Activated CD4-positive, alpha-beta T cell treated with anti-CD3 and anti-CD28 coated beads for 24 hours (primary cell): ENCODE measurements at places on chromosomes 11 and 22.

DNA sequence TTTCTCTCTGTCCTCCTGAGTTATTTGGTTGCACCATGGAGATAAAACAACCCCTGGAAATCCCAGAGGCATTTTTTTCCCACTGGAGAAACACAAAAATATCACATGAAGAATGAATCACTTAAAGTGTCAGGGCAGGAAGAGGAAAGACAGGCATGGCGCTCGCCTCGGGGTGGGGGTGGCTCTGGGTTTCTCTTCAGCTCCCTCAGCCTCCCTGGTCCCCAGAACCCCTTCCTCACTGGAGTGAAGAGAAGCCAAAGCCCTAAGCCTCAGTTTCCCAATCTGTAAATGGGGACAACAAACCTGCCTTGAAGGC is 938 bp downstream of the SHISAL1 start:
- DNase-seq, result no peak

DNA sequence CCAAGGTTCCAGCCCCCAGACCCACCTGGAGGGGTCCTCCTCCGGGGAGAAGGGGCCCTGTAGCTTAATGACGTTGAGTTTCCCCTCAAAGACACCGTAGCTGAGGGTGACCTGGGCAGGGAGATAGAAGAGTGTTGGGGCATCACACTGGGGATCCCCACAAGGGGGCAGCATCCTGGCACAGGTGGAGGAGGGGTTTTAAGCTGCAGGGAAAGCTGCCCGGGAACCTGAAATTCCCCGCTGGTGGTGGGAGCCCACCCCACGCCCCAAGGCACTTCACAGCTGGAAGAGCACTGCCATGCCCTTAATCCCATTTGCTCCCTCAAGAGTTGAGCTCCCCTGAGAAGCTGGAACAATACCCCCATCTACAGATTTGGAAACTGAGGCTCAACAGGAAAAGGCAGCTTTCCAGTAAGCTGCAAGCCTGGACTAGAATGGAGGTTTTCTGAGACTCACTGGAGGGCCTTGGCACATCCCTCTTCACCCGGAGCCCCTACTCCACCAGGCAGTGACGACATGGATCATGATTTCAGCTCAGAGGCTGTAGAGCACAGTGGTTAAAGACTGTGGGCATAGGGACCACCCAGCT is 13.7 kb downstream of the MFNG start:
- DNase-seq, result no peak

GRCh38 chr22:28111501-28112189 is 192.6 kb upstream of the PITPNB start:
- no peak for DNase-seq

DNA sequence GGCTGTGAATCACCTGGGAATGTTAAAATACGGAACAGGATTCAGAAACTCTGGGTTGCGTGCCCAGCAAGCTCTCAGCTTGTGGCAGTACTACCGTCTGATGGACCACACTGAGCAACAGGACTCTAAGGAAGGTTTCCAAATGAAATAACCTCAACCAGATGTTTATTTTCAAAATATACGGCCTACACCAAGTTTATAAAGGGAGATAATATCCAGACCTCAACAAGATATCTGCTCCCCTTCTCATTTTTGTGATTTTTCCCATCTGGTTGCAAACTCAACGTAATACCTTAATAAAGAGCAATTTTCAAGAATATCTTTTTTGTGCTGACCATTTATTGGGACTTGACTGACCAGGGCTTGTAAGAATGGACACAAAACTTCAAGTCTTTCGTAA is 49.4 kb downstream of the SLC25A17 start:
- DNase-seq, result no peak
